ENCODE measurements at places on chromosomes 12 and 14. TPM values are rescaled to one million over a fixed set of nuclear protein-coding genes. Genes with fewer than 3 reads are reported as not detected.

DNA sequence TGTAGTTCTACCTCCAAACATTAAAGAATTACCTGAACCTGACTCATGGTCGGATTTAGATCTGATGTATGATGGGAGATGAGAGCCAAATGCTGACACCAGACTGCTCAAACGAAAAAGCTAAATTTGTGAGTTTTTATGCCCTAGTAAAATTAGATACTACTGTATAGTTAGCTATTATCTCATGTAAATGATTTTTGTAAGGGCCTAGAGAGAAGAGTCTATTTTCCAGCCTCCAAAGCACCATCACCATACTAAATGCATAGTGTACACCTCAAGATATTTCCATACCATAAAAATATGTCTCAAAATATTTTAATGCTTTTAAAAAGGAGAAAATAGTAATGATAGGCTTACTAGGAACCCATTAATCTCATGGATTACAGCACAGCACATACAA lies 18.3 kb downstream of the ANKS1B start:
- DNase-seq, result no peak

- no peak for DNase-seq
These were observed 2.0 kb downstream of the HOXC5 start for GRCh38 chr12:54034785-54035310.

- no peak for DNase-seq
These were observed 25.1 kb downstream of the CPNE8 start for GRCh38 chr12:38880288-38880687.

GRCh38 chr12:106160915-106161314 lies 22.2 kb upstream of the NUAK1 start:
- no peak for DNase-seq

DNA sequence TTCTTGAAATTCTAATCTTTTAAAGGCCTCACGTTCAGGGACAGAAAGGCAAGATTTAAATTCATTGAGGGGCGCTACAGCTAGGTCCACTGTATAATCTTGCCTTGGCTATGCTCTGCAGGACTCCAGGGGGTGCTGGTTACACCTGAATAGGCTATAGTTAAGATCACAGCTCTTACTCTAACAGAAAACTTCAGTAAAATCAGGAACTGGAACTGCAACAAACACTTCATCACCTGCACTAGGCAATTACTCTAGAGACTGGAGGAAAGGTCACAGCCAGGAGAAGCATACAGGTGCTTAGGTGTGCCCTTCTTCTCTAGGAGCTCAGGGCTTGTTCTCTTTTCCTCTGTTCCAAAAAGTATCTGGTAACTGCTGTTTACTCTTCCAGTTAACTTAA lies 20.9 kb downstream of the SLCO1C1 start:
- DNase-seq, result no peak

DNA sequence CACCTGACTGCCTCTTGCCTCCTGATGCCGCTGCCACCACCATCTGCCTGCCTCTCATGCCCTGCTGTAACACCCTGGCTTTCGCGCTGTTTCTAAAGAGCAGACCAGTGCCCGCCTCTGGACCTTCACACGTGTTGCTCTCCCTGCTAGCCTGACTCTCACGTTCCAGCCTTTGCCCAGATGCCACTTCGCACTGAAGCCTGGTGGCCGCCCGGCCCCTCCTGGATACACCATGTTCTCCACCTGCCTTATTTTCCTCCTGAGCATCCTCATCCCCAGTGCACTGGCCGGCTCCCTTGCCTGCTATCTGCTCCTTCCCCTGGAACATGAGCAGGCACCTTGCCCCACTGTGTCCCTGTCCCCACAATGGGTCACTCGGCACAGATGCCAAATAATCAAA lies 146.5 kb downstream of the PIWIL1 start:
- DNase-seq, result no peak

The PLBD1 gene
- 0.26 TPM for total RNA-seq

The TPPP2 gene
- total RNA-seq, result not detected

DNA sequence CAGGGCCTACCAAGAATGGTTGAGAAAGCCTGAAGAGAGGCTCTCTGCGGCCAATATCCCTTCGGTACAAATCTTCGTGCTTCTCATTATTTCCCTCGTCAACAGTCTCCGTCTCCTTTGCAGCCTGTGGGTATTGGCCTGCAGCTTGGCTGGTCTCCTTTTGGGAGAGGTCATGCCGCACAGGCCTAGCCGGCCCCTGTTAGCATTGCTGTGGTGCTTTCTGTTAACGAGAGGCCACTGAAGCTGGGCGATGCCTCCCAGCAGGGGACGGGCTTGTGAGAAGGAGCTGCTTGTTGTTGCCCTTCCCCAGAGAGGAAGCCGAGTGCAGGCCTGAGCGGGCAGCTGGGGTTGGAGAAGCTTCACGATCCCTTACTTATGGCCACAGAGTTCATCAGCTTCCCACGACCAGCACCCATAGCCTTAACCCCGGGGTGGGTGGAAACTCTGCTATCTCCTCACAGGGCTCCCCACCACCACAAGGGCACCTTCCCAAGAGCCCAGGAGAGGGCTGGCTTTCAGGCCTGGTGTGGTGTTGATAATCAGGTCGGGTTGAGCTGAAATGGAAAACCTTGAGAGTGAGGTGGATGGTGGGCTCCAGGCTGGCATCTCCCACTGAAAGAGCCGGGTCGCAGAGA lies 228.6 kb downstream of the ZFP36L1 start:
- DNase-seq, result no peak

DNA sequence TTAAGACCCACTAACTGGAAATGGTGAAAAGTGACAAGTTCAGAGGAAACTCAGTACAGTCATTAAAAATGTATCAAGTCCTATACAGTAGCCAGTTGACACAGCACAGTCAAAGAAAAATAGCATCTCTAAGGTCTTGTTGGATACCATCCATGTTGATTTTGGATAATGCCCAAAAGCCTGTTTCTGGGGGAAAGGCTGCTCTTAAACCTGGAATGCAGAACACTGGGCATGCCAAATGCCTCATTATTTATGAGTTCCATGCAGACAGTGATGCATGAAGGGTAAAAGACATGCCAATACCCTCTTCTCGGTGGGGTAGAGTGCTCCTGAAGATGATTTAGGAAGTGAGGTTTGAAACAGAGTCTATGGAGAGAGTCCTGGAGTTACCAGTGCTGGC lies 29.6 kb downstream of the KCNK13 start:
- DNase-seq, result no peak

The NID2 gene
- total RNA-seq, result not detected
